Mucosa of gallbladder (tissue), 1 donor: ENCODE measurements at places on chromosomes 1 and 21. TPM values are rescaled to one million over a fixed set of nuclear protein-coding genes. Genes with fewer than 3 reads are reported as not detected.

The SLC1A7 gene
- total RNA-seq: 21.1 TPM

- DNase-seq: no peak
These were observed 509.1 kb downstream of the KIF26B start for GRCh38 chr1:245663841-245664240.

- DNase-seq: no peak
These were observed 15.4 kb upstream of the ADAR start for GRCh38 chr1:154623358-154623757.

GRCh38 chr1:247110627-247111258, 6.6 kb upstream of the ZNF669 start:
- DNase-seq: no peak
